Activated T-cell treated with anti-CD3 and anti-CD28 coated beads for 24 hours (primary cell): ENCODE measurements at places on chromosomes 7 and 10.

GRCh38 chr10:96324447-96324846, 20.2 kb downstream of the DNTT start:
- DNase-seq = no peak

DNA sequence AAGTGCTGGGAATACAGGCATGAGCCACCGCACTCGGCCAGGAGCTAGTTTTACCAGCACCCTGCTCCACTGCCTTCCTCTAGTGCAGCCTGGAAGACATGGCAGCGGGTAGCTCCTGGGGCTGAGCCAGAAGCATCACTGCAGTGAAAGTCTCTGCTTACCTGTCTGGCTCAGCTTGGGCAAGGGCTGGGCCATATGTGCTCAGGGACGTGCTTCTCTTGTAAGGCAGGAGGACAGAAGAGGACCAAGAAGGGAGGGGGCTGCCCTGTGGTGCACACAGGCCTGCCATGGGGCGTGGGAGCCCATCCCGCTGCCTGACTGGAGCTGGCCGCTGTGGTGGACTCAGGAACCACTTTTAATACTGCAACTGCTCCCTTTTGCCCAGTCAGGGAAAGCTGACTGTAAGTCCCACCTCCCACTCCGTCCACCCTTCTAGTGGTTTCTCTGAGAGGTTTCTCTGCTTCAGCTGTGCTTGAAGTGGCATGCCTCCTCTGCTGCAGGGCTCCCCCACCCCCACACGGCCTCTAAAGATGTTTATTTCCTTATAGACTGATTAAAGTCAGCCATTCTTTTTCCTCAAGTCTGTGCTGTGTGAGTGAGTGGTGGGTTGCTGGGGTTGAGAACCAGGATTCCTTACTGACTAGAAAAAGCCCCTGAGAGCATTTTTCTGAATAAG, 25.3 kb upstream of the C10orf95 start:
- no peak for DNase-seq

DNA sequence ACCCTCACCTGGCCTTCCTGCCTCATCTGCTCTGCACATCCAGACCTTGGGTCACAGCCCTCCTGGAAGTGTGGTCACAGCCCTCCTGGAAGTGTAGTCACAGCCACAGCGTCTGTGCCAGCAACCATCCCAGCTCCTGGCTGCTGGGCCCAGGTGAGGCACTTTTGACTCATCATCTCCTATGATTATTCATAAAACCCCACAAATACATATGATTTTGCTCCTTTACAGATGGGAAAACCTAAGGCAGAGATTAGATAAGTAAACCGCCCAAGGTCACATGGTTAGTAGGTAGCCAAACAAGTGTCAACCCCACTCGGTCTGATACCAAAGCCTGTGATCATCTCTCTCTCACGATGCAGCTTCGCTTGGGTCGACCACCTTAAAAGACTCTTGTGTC, 94.3 kb downstream of the PRLHR start:
- DNase-seq = no peak

DNA sequence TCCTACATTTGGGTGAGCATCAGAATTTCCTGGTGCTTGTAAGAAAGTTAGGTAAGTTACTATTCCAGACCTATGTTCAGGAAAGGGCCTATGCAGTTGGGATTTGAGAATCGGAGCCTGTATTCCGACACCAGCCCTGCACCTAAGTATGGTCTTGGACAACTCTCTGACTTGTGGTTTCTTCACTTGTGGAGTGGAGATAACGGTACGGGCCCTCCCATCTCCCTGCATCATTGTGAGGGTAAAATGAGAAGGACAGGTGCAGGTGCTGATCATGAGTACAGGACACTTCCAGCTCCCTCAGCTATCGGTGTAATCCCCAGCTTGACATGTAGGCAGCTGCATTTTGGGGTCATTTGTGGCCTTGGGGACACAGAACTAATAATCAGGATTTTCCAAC, 138.3 kb upstream of the NAMPT start:
- no peak for DNase-seq

DNA sequence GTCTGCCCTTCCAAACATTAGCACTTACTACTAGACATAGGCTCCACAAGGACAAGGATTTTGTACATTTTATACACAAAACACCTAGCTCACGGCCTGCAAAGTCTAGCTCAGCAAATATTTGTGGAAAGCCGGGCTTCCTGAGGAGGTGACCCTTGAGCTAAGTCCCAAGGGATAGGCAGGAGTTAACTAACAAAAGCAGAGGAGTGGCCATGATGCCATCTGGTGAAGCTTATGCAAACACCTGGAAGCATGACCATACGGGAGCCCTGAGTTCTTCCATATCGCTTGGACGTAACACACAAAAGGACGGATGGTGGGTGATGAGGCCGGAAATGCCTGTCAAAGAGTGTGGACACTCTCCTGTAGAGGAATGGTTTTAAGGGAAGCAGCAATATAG, 25.9 kb upstream of the YAE1 start:
- DNase-seq = no peak

DNA sequence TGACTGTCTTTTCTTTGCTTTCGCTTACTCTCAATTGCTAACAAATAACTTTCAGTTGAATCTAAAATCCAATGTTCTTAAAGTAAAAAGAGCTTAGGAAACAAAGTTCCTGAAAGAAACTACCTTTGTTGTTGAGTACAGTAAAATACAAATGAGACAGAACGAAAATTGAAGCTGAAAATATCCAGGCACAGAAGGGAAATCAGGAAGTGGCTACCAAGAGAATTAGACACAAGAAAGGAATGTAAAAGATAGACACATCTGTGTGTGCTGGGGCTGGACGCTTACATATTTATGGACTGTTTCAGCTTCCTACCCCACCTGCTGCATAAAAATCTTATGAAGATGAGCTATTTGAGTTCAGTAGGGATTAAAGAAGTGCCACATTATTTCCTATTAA, 161.7 kb upstream of the PLXDC2 start:
- DNase-seq = no peak
